ENCODE measurements at places on chromosomes 11 and 22.

- DNase-seq, result no peak
Observed at GRCh38 chr22:35600476-35600875, 16.7 kb downstream of the MB start.

- no peak for DNase-seq
Observed at GRCh38 chr11:70951139-70951804, 301.1 kb downstream of the SHANK2 start.

GRCh38 chr22:27404441-27404840, 397.1 kb downstream of the MN1 start:
- DNase-seq, result no peak

DNA sequence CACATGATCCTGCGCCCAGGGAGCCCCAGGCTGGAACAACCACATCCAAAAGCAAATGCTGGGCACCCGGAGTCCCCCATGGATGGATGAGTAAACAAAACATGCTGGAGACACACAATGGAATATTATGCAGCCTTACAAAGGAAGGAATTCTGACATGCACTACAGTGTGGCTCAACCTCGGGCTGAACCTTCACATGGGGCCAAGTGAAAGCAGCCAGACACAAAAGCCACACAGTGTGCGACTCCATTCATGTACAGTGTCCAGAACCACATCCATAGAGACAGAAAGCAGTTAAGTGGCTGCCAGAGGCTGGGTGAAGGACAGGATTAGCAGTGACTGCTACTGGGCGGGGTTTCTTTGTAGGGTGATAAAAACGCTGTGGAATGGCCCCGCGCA, 10.1 kb downstream of the POLR3H start:
- DNase-seq, result no peak

GRCh38 chr11:128678024-128678423, 15.8 kb upstream of the FLI1 start:
- DNase-seq, result no peak

- no peak for DNase-seq
Observed at GRCh38 chr11:44862558-44863101, 88.1 kb downstream of the TP53I11 start.

GRCh38 chr22:42743501-42743991, 22.9 kb upstream of the A4GALT start:
- DNase-seq, result no peak

GRCh38 chr11:61618978-61619377, 38.1 kb upstream of the SYT7 start:
- peak; percentile 56 for DNase-seq

DNA sequence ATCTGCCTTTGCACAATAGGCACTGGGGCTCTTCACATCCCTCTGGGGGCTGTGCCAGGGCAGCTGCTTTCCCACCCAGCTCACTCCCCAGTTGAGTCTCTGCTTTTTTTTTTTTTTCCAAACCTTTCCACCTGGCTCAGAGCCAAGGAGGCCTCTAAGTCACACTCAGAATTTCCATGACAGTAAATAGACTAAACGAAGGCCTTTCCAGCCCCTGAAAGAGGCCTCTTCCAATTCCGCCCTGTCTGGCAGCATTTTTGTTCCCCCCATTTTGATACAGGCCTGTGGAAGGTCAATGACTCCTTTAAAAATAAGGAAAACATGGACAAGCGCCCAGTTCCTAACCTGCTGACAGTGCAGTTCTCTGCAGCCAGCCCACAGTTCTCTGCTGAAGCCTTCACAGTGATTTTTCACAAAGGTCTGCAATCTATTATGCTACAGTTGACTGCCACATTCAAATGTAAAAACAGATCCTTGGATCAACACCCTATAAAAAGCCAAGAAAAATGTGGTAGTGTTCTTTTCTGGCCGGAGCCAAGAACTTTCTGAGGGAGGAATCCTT, 107.5 kb upstream of the SESN3 start:
- DNase-seq, result no peak

GRCh38 chr11:65953471-65953870, 8.1 kb upstream of the SART1 start:
- no peak for DNase-seq

DNA sequence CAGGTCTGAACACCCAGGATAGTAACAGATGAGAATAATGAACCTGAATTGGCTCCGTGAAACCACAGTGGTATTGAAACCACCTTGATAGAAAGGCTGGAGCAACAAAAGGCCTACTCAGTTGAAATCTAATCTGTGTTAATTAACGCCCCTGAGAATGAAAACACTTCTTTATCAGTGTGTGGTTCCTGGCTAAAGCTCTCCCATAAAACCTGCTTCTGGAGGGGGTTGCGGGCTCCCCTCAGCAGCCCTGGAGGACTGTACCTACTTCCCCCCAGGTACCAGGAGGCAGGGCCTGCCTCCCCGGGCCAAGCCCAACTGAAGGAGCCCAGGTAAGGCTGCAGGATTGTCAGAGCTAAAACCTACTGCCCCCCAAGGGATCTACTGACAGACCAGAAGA, 54.6 kb downstream of the PLEKHA7 start:
- DNase-seq, result peak; percentile 85

- DNase-seq, result peak; percentile 67
Observed at GRCh38 chr22:26589845-26590736, at the start of gene TPST2. TPST2 (minus strand) TSS chr22:26590132; CDS start chr22:26541630, 48,502 bp downstream.

DNA sequence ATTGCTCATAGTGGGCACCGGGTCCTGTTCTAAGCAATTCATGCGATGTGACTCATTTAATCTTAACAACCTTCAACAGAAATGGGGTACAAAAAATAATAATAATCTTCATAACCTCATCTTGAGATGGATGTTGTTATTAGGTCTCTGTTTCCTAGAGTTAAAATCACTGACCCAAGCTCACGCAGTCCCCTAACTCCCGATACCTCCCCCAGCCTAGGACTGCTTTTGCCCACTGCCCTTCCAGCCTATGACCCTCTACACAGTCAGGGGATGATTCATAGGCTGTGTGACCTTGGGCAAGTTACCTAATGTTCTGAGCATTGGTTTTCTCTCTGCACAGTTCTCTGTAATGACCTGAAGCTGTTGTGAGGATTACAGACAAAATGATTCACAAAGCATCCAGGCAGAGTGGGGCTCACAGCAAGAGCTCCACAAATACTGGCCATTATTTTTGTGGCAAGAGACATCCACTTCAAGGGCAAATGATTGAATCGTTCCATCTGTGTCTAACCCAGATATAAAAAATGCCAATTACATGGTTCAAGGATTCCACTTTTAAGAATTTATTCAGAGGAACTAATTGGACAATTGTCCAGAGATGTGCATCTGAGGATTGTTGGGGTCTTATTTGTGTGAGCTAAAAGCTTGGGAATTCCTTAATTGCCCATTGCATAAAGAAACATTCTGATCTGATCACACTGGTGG, 20.0 kb downstream of the MTFP1 start:
- DNase-seq, result no peak

DNA sequence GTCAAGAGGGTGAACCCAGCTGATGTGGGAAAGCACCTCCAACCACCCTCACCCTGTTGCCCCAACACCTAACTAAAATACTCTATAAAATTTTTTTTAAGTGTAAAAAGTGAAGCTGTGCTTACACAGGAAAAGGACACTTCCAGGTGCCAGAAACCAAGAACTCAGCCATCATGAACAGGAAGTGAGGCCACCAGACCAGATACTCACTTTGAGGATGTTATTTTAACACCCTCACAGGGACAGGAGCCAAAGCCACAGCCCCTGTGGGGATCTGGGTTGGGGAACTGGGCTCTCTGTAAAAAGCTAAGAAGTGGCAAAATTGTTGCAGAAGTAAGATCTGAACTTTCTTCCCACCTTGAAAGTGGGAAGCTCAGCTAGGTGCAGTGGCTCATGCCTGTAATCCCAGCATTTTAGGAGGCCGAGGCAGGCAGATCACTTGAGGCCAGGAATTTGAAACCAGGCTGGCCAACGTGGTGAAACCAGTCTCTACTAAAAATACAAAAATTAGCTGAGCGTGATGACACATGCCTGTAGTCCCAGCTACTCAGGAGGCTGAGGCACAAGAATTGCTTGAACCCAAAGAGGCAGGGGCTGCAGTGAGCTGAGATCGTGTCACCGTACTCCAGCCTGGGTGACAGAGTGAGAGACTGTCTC, 3.8 kb downstream of the RSPH14 start:
- no peak for DNase-seq

- no peak for DNase-seq
Observed at GRCh38 chr22:35938226-35938625, 90.4 kb downstream of the RBFOX2 start.

DNA sequence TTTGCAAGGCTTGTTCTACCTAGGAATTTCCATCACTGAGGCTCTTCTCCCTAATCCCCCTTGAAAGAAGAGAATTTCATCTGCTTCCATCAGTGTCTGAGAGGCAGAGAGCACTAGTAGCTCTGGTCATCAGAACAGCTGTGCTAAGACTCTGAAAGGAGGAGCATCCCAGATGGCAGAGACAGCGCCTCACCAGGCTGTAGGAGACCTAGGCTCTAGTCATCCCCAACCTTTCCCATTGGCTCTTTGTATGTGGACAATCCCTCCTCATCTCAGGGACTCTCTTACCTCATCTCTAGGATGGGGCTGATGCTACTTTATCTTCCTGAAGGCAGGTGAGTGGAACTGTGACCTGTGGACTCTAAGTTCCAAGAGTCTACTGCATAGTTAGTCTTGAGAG, 8.8 kb upstream of the OR9I1 start:
- no peak for DNase-seq

GRCh38 chr22:44211256-44211945, 30.7 kb downstream of the PARVG start:
- no peak for DNase-seq

GRCh38 chr22:22316589-22316988, 72.0 kb downstream of the VPREB1 start:
- DNase-seq, result no peak

DNA sequence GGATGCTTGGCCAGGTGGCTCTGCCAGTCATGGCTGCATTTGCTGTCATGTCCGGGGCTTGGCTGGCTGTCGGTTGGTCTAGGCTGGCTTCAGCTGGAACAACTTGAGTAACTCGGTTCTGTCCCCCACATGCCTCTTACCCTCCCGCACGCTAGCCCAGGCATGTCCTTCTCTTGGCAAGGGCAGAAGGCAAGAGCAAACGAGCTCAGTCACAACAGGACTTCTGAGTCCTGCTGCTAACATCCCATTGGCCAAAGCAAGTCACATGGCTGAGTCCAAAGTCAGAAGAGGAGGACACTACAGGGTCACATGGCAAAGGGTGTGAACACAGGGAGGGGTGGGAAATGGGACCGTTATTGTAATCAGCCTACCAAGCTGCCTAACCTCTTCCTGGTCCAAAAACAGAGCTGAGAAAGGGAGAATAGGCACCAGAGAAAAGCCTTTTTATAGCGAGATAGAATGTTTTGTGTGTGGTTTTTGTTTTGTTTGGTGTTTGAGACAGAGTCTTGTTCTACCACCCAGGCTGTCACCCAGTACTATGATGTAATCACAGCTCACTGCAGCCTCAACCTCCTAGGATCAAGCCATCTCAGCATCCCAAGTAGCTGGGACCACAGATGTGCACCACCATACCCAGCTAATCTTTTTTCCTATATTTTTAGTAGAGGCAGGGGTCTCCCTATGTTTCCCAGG, 81.9 kb downstream of the MN1 start:
- DNase-seq, result no peak

- DNase-seq, result no peak
Observed at GRCh38 chr11:126115127-126115495, 52.4 kb upstream of the CDON start.

GRCh38 chr11:35215945-35216344, 77.0 kb downstream of the CD44 start:
- DNase-seq, result no peak

DNA sequence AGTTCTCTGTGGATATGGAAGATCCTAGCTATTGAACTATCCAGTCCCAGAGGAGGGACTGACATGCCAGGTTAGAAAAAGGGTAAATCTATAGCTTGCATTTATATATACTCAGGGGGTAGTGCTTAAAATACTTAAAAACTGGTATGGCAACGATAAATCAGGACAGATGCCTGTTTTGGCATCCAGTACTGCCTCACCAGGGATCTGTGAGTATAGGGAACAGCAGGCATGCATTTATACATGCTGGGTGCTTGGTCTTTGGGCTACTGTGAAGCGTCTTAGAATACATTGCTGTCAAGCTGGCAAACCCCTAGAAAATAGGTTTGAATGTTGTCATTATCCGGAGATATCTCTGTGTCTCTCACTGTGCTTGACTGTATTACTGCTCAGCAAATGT, 94.2 kb upstream of the DRD2 start:
- no peak for DNase-seq

- DNase-seq, result no peak
Observed at GRCh38 chr22:28395920-28396753, 283.5 kb downstream of the TTC28 start.

- DNase-seq, result no peak
Observed at GRCh38 chr11:113272281-113272680, 42.1 kb upstream of the TTC12 start.

- no peak for DNase-seq
Observed at GRCh38 chr22:41739576-41739975, 40.3 kb downstream of the MEI1 start.

GRCh38 chr11:68002575-68002937, 1.3 kb downstream of the UNC93B1 start:
- DNase-seq, result no peak

- no peak for DNase-seq
Observed at GRCh38 chr22:20866736-20867135, 7.9 kb downstream of the SNAP29 start.

- no peak for DNase-seq
Observed at GRCh38 chr11:102614031-102614430, 11.1 kb downstream of the MMP20 start.

GRCh38 chr11:122424636-122425035, 230.9 kb upstream of the UBASH3B start:
- DNase-seq, result no peak

GRCh38 chr11:17258670-17259069, 17.9 kb upstream of the NUCB2 start:
- DNase-seq, result no peak

- DNase-seq, result no peak
Observed at GRCh38 chr22:20469110-20469868, 26.3 kb downstream of the KLHL22 start.

GRCh38 chr11:71940561-71941219, 11.8 kb downstream of the RNF121 start:
- DNase-seq, result no peak

DNA sequence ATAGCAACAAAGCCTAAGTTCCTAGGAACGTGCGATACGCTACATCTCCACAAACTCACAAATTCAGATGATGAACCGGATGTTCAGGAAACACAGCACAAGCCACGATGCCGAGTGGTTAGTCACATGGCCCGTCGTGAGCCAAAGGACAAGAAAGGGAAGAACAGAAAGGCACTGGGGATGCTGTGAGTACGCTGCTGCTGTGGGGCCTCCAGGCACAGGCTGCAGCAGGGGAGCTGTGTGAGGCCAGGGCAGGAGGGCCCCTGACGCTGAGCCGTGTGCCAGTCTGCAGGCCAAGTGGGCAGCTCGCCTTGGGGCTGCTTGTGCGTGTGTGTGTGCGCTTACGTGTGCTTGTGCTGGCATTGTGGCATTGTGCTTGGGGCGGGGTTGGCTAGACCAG, 89.4 kb downstream of the CTTN start:
- DNase-seq, result no peak

GRCh38 chr11:280706-281485, 2.7 kb downstream of the NLRP6 start:
- no peak for DNase-seq

- DNase-seq, result no peak
Observed at GRCh38 chr11:63709336-63709884, 28.1 kb downstream of the RTN3 start.

- DNase-seq, result no peak
Observed at GRCh38 chr11:128821556-128821955, 45.5 kb downstream of the KCNJ1 start.

All from NCI-H146 (cell line).